ENCODE measurements at places on chromosomes 3 and 15.

GRCh38 chr3:143128227-143128955, 8.8 kb downstream of the CHST2 start:
- DNase-seq = no peak

DNA sequence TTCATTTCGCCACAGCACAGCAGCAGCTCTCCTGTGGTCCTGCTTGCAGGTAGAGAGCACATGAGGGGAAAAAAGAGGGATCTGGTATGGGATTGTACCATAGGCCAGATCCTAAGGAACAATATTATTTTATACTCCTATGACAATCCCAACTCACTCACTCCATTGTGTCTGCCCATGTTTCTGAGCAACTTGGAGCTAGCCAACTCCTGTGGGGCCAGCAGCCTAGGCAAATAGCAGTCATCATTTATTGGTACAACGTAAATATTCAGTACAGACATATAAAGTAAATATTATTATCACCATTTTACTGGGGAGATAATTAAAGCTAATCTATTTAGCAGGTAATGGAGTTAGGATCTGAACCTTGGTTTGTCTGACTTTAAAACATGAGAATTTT, 148.4 kb downstream of the MECOM start:
- no peak for DNase-seq

DNA sequence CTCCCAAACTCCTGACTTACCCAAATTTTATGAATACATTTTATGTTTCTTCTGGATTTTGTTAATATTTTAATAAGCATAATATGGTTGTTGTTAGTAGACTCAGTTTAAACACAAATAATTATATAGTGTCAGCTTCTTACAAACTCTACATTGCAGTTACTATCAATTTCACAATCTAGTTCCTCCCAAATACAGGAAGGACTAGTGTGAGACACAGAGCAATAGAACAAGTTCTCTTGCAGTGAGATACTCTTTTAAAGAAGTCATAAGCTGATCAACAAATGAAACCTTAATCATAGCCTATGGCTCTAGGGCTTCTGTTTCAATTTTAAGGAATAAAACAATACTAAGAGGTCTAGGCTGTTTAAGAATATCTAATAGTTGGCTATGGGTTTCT, 86.1 kb downstream of the SAMMSON start:
- no peak for DNase-seq

- DNase-seq = peak; percentile 17
These were observed 55.8 kb downstream of the SHOX2 start for GRCh38 chr3:158050461-158050860.

- no peak for DNase-seq
These were observed 12.9 kb downstream of the ISL2 start for GRCh38 chr15:76349301-76350070.

DNA sequence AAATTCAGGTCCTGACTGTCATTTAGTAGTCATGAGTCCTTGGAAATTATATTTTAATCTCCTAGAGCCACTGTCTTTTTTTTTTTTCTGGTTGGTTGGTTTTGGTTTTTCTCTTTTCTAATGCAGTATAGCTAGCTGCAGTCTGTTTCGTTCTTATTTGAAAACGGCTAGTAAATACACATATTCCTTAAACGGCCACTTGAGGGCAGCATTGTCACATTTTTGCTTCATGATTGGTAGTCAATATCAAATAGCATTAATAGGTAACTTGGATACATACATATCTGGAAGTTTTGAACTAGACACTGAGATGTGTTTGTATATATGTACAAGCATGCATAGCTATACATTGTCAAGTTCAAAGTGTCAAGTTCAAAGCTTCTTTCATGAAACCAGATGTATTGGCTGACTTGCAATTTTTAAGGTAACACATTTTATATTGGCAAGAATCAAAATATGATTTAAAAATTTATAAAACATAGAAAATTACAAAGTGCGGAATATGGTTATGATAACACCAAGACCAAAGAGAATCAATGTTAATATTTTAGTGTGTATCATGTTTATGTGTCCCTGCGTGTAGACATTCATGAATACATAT, 22.5 kb downstream of the GABRA5 start:
- DNase-seq = peak; percentile 66

GRCh38 chr3:193665370-193665989, 72.5 kb downstream of the OPA1 start:
- no peak for DNase-seq

GRCh38 chr3:79063624-79064023, 704.2 kb downstream of the ROBO1 start:
- peak; percentile 39 for DNase-seq

DNA sequence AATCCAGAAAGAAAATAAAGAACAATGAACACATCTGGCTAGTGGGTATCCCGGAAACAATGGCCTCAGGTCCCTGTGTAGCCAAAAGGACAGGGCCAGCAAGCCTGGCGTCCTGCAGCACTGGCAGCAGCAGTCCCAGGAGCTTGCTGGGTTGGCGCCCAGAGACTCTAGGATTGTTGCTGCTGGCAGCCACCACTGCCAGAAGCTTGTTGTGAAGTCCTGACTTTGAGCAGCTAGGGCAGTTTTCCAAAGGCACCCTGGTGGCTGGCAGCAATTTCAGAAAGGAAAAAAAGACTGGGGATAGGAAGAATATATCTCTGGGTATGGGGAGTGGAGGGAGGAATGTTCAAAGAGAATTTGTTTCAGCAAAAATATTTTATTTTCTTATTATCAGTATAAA, 11.3 kb downstream of the SHQ1 start:
- DNase-seq = no peak

DNA sequence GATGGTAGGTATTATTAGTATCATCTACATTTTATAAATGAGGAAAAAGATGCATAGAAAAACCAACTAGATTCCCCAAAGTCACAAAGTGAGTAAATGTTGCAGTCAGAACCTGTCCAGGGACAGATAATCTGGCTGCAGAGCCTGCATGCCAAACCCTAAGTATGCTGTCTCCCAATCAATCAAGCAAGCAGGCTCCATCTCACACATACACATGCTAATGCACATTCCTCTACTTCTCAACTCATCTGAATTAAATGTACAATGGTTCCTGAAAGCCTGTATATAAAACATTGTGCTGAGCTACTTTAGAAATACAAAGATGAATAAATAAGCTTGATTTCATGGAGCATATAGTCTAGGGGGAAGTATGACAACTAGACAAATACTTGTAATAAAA, 101.0 kb downstream of the CBLB start:
- DNase-seq = no peak

GRCh38 chr3:102530415-102531181, 95.8 kb downstream of the ZPLD1 start:
- DNase-seq = peak; percentile 50

DNA sequence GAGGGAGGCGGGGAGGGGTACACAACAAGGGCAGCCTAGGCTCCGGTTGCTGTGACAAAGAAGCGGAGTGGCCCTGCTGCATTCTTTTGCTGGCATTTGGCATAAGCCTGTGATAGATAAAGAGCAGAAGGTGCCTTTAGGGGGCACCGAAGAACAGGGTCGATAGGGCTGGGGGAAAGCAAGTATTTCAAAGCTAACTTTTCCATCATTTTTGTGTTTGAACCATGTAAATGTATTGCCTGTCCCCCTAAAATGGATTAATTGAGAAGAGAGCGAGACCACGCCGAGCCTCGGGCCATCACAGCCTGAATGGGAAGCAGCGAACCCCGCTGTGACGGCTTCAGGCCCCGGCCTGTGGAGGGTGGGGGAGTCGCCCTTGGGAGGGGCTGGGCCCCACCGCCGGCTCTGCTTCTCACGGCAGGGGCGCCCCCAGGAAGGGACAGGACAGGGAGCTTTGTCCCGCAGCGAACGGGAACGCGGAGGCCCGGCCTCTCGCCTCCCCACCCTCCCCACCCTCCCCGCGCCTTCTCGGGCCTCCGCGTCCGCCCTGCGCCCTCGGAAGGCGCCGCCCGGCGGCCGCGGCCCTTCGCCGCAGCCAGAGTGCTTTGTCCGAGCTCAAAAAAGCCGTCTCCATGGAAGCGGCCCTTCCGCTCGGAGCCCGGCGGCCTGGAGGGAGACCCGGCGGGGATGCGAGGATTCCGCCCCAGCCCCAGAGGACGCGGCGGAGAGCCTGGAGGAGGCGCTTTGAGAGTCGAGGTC, 32.4 kb upstream of the ALDH1L1 start:
- DNase-seq = peak; percentile 47

DNA sequence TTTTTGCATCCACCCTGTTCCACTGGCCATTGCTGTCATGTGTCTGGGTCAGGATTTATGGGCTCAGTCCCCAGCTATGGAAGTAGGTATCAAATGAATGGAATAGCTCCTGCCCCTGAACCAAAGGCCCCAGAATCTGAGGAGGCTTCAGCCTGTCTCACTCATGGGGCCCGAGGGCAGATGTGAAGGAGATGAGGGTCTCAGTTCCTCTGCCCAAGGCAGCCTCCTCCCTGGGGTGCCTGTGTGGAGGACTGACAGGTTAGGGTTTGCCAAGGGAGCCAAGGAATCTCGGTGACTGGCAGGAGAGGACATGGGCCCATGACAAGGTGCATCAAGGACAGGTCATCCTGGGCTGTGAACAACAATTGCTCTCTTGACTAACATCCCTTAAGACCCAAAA, 70.4 kb downstream of the CPN2 start:
- DNase-seq = no peak

DNA sequence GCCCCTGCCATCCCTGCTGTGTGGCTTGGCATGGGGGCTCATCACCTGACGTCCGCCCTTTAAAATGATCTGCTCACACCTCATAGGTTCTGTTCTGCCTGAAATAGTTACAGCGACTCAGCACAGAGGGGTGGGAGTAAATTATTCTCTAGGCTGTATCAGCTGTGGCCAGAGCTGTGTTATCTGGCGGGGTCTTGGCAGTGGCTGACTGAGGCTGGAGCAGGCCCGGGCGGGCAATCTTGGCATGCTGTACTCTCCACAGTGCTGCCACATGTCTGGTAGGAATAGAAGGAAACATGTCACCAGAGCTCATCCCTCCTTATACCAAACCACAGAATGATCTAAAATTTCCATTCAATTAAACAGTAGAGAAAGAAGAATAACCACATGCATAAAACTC, 499.9 kb upstream of the LMCD1 start:
- no peak for DNase-seq

- no peak for DNase-seq
These were observed 48.3 kb upstream of the CTDSPL start for GRCh38 chr3:37813403-37813802.

DNA sequence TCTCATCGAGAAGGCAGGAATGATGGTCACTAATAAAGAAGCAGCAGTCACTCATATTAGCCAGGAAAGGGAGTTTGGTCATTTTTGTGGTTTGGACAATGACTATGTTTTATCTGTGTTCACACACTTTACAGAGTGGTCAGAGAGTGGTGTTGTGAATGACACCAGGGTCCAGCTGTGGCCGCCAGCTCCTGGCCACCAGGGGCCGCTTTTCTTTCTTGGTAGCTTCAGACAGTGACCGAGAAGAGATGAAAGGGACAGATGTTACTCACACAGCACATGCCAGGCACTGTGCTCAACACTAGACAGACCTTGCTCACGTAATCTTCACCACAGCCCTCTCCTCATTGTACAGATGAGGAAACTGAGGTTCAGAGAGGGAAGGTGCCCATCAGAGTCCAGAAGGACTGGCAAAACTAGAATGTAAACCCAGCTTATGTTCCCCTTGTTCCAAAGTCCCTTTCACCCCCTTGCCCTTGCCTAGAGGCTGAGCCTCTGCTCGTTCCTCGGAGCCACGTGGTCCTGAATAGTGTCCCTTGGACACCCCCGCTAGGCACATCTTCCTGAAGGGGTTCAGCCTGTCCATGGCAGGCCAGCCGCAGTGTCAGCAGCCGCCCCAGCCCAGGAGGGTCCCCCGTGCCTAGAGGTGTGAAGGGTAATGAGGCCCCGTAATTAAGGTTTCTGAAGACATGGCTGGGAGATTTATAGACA, 55.6 kb downstream of the CYP11A1 start:
- DNase-seq = no peak

GRCh38 chr3:24451461-24452099, 43.1 kb downstream of the THRB start:
- DNase-seq = no peak

DNA sequence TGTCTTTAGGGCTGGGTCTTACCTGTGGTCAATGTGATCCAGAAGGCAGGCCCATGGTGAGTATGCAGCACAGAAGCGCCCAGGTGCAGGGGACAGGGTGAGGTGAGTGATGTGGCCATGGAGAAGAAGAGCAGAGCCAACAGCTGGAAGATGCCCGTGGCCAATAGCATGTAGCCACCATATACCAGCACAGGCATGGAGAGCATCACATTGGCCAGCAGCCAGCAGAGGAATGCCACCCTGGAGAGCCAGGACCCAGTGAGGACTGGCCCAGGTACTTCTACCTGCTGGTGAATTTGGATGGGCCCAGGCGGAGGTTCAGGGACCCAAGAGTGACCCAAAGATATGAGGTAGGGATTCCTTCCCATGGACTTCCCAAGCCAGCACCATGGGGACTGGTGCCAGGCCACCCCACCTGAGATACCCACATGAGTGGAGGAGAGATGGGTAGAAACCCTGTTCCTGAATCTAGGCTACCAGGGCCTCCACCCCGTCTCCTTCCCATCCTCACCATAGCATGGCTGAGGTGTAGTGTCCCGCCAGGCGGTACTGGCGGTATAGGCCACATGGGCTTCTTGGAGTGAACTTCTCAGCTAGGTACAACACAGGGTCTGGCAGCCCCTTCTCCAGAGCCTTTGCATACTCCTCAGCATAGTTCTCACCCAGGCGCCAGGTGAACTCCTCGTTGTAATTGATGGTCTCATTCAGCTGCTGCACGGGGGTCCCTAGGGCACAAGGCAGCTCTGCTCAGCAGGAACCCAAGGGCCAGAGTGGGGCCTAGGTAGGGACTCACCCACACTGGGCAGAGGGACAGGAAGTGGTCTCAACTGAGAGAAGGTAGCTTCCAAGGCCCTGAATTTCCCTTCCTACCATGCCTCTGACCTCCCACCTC, 6.2 kb downstream of the DUOXA2 start:
- no peak for DNase-seq

DNA sequence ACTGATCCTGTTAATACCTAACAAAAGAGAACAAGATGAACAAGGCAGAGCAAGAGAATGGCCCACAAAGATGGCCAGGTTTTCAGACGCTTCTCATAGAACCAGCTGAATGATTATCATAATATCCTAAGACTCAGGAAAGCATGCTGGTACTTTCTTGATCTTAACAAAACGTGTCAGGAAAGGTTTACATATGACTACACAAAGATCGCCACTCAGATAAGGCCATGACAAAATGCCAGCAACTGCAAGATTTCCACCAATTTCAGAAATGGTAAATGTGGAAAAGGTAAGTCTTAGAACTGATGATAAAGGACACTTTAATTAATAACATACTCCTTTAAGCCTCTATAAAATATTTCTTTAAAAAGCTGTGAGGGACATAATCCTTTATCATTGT, 108.8 kb downstream of the DLG1 start:
- DNase-seq = no peak

GRCh38 chr3:46849686-46850467, 13.4 kb downstream of the MYL3 start:
- no peak for DNase-seq

- no peak for DNase-seq
These were observed 12.3 kb upstream of the EHD4 start for GRCh38 chr15:41984622-41985021.

Data from fibroblast of skin of abdomen (primary cell).